ENCODE measurements at places on chromosomes 16 and 17.

DNA sequence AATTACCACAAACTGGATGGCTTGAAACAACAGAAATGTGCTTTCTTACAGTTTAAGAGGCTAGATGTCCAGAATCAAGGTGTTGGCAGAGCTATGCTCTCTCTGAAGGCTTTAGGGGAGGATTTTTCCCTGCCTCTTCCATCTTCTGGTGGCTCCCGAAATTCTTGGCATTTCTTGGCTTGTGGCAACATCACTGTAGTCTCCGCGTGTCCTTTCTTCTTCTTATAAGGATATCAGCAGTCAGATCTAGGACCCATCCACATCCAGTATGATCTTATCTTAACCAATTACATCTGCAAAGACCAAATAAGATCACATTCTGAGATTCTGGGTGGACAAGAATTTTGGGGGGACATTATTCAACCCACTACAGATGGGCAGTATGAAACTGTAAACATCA lies 119.2 kb upstream of the PMFBP1 start:
- DNase-seq: no peak

DNA sequence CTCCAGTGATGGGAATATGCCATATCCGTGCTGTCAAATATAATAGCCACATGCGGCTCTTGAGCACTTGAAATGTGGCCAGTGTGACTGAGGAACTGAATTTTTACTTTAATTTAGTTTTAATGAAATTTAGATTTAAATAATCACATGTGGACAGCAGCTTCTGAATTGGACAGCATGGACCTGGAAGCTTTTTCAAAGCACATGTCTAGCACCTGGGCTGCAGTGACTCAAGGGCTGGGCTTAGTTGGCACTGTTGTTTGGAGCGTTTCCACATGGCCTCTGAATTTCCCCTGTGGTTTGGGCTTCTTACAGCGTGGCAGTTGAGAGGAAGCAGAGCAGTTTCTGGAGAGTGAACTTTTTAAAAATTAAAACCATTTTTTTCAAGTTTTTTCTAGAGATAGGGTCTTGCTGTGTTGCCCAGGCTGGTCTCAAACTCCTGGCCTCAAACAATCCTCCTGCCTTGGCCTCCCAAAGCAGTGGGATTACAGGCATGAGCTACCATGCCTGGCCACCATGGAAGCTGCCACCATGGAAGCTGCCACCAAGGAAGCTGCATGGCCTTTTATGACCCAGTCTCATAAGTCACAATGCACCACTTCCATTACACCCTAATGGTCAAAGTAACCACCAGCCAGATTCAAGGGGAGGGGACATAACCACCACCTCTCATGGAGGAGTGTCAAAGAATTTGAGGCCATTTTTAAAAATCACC lies 6.7 kb upstream of the TOB1 start:
- DNase-seq: no peak

DNA sequence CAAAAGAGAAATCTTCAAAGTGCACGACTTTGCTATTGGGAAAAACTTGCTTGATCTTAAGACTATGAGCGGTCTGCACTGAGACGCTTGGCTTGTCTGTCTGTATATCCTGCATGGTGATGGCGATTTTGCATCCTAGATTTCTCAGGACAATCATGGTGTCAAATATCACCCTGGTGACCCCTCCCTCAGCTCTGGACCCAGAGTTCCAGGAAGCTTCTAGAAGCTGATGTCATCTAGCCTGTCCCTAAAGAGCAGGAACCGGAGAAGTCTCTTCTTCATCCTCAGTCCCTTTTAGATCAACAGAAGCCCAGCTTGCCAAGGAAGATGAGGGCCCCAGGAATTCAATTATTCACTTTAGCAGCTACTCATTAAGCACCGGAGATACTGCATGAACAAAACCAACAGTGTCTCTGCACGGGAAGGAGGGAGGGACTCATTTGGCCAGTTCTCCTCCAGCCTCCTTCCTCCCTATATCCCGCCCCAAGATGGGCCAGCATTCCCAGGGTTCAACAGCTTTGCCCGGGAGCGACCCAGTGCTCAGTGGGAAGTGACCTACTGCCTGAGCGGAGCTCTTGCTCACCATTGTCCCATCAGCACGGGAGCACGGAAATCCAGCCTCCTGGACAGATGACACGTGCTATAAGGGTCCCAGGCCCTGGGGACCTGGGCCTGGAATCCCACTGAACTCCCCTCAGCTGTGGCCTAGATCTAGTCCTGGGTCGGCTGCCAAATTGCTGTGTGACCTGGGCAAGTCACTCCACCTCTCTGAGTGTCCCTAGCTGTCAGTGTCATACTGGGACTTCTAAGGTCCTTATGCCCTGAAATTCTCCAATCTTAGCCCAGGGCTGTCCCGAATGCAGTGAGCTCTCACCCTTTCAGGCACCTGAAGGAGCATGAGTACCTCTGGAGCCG lies 3.8 kb downstream of the EMP2 start:
- DNase-seq: no peak

GRCh38 chr16:74563828-74564263 lies 43.1 kb downstream of the GLG1 start:
- DNase-seq: no peak

- no peak for DNase-seq
These were observed 11.9 kb downstream of the C16orf86 start for GRCh38 chr16:67678354-67679023.

GRCh38 chr17:17641621-17642409 lies 39.4 kb upstream of the RAI1 start:
- DNase-seq: peak; percentile 77

DNA sequence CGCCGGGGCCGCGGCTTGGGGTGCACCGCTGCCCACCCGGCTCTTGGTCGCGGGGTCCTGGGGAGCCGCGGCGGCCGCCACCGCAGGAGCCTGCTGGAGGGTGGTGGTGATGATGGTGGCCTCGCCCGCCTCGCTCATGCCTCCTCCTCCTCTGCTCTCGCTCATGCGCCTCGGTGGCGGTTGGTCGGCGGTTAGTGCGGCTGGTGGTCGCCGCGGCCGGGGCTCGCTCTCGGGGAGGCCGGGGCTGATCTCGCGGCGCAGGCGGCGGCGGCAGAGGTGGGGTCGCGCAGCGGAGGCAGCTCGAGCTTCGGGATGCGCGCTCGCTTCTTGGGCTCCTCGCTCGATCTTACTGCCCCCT lies 41.6 kb downstream of the AHSP start:
- DNase-seq: no peak

GRCh38 chr16:30958175-30959079 lies 873 bp downstream of the SETD1A start:
- DNase-seq: no peak

DNA sequence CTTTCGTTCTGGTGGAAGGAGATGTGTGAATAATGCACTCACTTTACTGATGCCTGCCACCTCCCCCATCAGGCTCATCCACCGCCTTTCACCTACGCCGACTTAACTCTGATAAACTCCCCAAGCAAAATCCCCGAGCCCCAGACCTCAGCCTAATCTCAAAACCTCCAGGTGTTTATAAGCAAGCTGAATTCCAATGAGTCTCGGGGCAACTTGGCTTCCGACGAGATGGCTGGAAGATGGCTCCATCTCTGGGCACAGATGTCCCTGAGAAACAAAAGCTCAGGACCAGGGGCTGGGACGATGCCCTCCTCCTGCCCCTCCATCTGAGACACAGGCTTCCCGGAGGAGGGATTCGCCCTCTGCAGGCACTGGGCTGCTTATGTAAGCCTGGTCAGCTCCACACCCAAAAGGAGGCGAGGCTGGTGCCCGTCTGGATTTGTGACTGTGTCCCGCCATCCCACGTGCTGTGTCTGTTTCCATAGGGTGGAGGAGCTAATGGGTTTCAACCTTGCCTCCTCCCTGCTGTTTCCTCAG lies 386.4 kb upstream of the TNRC6C start:
- no peak for DNase-seq

- DNase-seq: no peak
These were observed 13.3 kb downstream of the HDAC5 start for GRCh38 chr17:44110011-44110686.

- DNase-seq: no peak
These were observed 6.6 kb upstream of the DPEP2 start for GRCh38 chr16:68005786-68006286.

- DNase-seq: peak; percentile 69
These were observed 30.3 kb downstream of the PIK3R5 start for GRCh38 chr17:8935191-8935590.

- DNase-seq: no peak
These were observed 1.1 kb downstream of the CHTF8 start for GRCh38 chr16:69131167-69131838.

DNA sequence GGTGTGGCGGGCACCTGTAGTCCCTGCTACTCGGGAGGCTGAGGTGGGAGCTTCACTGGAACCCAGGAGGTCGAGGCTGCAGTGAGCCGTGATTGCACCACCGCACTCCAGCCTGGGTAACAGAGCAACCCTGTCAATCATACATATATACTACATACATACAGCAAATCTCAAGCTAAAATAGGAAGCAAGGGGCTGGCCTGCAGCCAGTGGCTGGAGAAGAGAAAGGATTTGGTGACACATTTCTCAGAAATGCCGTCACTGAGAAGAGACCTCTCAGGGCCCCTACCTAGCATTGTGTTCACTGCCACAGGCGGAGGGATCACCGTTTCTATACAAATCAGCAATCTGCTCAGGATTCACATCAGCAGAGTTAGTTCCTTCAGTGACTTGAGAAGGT lies 16.9 kb downstream of the NARF start:
- no peak for DNase-seq

GRCh38 chr17:34319039-34319483 lies at the start of gene CCL8:
CCL8 (plus strand) TSS chr17:34319435; CDS start chr17:34319502, 67 bp downstream.
- no peak for DNase-seq

DNA sequence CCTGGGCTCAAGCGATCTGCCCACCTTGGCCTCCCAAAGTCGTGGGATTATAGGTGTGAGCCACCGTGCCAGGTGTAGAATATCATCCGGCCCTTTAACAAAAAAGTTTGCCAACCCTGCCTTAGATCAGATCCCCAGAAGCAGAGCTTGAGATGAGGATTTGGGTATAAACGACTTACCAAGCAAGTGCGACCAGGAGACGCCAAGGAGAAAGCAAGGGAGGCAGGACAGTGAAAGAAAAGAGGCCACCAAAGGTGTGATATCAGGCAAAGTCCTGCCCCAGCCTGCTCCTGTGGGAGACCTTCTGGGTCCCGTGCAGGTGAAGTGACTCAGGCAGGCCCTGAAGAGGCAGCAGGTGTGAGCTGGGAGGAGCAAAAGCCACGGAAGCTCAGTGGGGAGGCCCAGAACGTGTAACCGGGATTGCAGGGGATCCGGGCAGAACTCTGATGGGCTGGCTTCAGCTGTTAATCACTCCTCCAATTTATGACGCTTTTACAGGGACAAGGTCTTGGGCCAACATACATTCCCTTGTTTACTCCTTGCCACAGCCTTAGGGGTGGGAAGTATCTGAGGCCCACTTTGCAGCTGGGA lies 14.1 kb upstream of the CALB2 start:
- DNase-seq: no peak

GRCh38 chr17:78442648-78443218 lies 64.3 kb downstream of the PGS1 start:
- DNase-seq: no peak

- no peak for DNase-seq
These were observed 83.4 kb downstream of the TNFRSF13B start for GRCh38 chr17:16888413-16889087.

- no peak for DNase-seq
These were observed 1.7 kb downstream of the AKTIP start for GRCh38 chr16:53501216-53501859.

GRCh38 chr17:56447171-56447570 lies 146.3 kb upstream of the NOG start:
- DNase-seq: no peak

DNA sequence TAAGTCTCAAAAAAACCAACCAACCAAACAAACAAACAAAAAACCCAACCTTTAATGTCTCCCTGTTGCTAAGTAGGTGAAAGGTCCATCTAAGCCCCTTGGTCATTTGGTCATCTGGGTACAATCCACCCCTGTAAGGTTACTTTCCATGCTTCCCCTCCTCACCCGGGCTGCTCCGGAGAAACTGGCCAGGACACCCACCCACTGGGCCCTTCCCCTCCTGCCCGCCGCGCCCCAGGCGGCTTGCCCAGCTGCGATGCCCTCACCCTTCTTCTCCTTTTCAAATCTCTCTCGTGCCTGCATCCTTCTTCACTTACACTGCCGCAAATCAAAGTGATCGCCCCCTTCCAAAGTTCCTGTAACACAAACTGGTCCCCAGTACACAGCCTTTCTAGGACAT lies 2.0 kb downstream of the NTAN1 start:
- no peak for DNase-seq

DNA sequence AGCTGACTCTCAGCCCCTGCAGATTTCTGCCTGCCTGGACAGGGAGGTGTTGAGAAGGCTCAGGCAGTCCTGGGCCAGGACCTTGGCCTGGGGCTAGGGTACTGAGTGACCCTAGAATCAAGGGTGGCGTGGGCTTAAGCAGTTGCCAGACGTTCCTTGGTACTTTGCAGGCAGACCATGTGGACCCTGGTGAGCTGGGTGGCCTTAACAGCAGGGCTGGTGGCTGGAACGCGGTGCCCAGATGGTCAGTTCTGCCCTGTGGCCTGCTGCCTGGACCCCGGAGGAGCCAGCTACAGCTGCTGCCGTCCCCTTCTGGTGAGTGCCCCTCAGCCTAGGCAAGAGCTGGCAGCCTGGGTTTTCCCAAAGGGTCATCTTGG lies 3.9 kb downstream of the GRN start:
- DNase-seq: no peak

- DNase-seq: no peak
These were observed 1.1 kb downstream of the CCP110 start for GRCh38 chr16:19524616-19525384.

DNA sequence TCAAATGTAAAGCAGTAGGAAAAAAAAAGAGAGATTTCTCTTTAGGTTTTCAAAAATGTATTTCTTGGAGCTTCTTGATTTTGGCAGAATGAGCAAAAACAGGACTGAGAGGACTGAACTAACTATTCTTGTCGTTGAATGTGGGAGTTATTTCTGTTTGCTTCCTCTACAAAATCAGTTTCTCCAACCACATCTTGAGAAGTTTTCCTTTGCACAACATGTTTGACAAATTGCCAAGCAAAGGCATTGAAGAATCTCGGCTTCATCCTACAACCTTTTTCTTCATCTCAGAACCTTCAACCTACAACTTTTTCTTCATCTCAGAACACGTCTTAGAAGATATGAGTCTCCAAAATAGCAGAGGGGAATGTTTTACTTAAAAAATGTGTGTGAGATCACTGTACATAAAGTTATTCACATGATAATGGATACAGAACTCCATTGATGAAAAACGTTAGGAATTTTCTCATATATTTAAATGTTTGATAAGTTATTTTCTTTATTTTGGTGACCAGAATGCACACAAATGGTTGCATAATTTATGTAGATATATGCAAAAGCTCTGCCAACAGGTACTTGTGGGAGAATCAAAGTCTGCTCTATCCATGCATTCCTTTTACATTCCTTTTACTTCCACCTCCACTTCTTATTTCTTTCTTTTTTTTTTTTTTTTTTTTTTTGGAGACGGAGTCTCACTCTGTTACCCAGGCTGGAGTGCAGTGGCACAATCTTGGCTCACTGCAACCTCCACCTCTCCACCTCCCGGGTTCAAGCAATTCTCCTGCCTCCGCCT lies 370.0 kb downstream of the KCNJ2 start:
- no peak for DNase-seq

All from T-helper 1 cell (primary cell).